ENCODE measurements at places on chromosomes 3 and 15.

- DNase-seq = no peak
Observed at GRCh38 chr15:26759986-26760385, 12.9 kb downstream of the GABRB3 start.

GRCh38 chr3:178568911-178569310, 32.7 kb downstream of the KCNMB2 start:
- DNase-seq = no peak

DNA sequence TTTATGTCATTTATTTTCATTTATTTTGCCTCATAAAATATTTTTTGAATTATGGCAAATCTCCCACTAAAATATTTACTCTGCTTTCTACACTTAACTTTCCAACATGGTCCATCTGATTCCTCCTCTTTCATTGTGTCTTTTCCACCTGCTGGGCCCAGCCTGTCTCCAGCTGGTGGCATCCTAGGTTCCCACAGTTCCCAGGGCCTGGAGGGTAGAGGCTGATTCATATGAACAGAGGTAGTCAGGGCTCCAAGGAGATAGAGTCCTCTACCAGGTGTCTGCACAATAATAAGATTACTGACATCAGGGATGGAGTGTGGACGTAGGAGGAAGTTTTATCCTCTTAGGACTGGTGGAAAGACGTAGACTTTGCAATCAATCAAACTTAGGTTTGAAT, 14.3 kb downstream of the ZBTB38 start:
- DNase-seq = no peak

- DNase-seq = peak; percentile 69
Observed at GRCh38 chr15:29570948-29571791, 251.1 kb downstream of the TJP1 start.

DNA sequence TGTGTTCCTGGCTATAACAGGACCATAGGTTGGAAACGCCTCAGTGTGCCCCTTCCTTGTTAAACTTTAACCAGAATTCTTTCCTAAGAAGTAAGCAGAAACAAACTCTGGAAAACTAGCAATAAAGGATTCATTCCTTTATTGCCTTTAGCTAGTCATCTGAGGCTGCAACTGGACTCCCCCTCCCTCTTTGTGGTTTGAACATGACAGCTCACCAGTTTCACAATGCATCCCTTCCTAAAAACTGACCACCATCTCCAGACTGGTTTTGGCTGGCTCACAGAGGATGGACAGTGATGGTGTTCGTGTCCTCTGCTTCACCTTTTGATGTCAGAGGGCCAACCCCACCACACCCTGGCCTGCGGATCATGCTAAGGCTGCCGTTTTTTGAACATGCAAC, 27.9 kb upstream of the TGFBR2 start:
- DNase-seq = no peak

DNA sequence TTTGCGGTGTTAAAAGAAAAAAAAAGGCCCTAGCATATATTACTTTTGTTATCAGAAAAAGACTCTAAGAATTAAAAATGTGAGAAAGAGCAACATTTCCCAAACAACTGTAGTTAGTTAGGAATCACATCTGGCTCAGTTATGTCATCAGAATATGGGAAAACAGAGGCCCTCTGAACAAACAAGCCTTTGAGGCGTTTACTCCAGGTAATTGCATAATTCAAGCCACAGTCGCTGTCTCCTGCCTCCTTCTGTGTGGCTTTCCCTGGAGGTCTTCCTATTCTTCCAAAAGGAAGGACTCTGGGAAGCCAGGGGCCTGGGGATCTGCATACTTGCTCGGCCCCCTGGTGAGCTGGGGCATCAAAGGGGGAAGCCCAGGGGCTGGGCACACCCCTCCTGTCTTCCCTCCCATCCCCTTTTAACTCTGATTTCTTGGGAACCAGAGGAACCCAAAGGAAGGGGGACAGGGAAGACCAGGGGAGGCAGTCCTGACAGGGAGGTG, 3.7 kb upstream of the FAM107A start:
- DNase-seq = no peak

GRCh38 chr3:54932606-54933005, 4.7 kb upstream of the LRTM1 start:
- DNase-seq = no peak

- DNase-seq = no peak
Observed at GRCh38 chr15:49964061-49964460, 155.0 kb downstream of the ATP8B4 start.

GRCh38 chr15:68812597-68813431, 7.9 kb downstream of the ANP32A start:
- no peak for DNase-seq

DNA sequence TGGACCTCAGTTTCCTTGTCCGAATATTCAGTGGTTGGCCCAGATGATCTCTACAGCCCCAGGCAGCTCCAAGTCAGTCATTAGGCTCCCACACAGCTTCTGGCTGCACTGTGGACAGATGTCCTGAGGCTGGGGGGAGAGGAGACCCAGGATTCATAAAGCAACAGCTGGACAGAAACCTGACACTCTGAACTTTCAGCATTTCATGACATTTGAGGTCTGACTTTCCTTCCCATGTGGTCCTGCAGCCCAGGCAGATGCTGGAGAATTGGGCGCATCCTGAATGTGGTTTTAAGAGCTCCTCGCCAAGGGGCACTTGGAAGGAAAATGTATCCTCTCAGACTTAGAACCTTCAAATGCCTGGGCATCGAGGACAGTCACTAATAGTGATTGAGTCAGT, 307.6 kb upstream of the LRRFIP2 start:
- DNase-seq = no peak

- no peak for DNase-seq
Observed at GRCh38 chr3:13294442-13295351, 125.4 kb downstream of the NUP210 start.

DNA sequence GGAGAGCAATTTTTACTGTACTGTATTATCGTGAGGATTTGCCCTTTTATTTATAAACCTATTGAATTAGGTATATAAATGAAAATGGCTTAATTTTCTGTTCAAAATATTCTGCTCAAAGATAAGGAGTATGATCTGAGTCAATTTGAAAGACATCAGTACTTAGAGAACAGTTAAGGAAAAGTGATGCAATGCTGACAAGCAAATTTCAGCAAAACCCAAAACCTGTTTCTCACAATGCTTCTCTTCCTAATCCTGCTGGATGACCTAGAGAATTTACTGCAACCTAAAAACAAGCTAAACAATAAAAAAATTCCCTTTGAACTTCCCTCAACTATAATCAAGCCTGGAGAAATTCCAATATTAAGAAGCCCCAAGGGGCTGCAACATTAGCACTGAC, 82.7 kb downstream of the RFX7 start:
- DNase-seq = no peak

DNA sequence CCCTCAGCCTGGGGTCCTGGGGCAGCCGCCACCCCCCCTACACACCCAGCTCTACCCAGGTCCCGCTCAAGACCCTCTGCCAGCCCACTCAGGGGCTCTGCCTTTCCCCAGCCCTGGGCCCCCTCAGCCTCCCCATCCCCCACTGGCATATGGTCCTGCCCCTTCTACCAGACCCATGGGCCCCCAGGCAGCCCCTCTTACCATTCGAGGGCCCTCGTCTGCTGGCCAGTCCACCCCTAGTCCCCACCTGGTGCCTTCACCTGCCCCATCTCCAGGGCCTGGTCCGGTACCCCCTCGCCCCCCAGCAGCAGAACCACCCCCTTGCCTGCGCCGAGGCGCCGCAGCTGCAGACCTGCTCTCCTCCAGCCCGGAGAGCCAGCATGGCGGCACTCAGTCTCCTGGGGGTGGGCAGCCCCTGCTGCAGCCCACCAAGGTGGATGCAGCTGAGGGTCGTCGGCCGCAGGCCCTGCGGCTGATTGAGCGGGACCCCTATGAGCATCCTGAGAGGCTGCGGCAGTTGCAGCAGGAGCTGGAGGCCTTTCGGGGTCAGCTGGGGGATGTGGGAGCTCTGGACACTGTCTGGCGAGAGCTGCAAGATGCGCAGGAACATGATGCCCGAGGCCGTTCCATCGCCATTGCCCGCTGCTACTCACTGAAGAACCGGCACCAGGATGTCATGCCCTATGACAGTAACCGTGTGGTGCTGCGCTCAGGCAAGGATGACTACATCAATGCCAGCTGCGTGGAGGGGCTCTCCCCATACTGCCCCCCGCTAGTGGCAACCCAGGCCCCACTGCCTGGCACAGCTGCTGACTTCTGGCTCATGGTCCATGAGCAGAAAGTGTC, 30.2 kb downstream of the PTPN23 start:
- no peak for DNase-seq

- no peak for DNase-seq
Observed at GRCh38 chr3:56488812-56489600, 20.7 kb upstream of the ERC2 start.

DNA sequence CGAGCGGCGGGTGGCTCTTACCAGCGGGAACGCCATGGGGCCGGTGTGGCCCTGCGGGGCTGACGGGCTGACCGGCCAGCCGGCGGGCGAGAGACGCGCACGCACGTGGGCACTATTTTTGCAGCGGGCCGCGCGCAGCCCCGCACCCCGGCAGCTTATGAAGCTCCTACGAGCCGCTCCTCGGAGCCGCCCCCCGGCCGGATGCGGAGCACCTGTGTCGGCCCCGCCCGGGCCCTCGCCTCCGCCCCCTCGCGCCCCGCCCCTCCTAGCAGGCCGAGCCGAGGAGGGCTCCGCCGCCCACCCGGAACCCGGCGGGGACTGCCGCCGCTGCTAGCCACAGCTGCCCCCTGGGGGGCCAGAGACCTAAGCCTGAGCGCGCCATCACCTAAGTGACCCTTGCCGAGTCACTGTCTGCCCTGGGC, 683 bp upstream of the CPEB1 start:
- DNase-seq = peak; percentile 73

- DNase-seq = peak; percentile 22
Observed at GRCh38 chr3:126537730-126538281, 13.9 kb downstream of the CHST13 start.

- DNase-seq = peak; percentile 41
Observed at GRCh38 chr15:93974804-93975481, 256.4 kb upstream of the MCTP2 start.

DNA sequence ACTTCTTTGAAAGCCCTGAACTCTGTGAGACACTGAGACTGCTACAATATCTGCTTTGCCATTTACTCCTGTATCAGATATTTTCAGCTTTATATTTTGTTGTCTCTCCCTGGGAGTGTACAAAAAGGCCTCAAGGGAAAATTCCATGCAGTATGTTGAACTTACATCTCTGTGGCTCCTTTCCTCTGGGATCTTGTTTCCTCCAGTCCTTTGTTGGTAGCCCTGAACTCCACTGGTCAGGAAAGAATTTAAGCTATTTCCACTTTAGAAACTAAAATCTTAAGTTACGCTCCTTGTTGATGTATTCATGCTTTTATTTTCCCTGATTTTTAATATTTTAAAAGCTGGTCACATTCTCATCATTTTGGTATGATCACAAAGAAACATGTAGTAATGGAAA, 277.9 kb downstream of the FHIT start:
- DNase-seq = no peak

DNA sequence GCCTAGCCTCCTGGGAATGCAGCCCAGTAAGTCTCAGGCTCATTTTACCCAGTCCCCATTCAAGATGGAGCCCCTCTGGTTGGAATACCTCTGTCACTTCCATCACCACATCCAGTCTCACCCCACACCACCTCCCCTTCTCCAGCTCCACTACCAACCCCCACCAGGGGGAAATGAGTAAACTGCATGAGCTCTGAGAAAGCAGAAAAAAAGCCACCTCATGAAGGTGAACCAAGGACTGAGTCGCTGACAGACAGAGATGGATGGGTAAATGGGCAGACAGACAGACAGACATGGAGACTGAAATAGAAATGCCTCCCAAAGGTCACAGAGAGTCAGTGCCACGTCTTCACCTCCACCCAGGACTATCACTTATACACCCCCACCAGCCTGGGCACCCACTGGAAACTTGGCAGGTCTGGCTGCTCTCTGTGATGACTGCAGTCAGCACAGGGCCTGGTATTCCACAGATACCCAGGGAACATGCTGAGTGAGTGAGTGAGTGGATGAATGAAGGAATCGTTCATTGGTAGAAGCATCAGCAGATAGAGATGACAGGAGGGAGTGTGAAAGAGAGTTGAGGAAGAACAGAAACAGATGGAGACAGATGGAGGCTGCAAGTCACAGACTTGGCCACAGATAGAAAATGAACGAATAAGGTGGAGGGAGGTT, 4.9 kb upstream of the LOXL1 start:
- no peak for DNase-seq

GRCh38 chr3:61173676-61174075, 77.6 kb downstream of the FHIT start:
- DNase-seq = no peak

GRCh38 chr3:184289426-184289938, 9.6 kb upstream of the PSMD2 start:
- peak; percentile 86 for DNase-seq

DNA sequence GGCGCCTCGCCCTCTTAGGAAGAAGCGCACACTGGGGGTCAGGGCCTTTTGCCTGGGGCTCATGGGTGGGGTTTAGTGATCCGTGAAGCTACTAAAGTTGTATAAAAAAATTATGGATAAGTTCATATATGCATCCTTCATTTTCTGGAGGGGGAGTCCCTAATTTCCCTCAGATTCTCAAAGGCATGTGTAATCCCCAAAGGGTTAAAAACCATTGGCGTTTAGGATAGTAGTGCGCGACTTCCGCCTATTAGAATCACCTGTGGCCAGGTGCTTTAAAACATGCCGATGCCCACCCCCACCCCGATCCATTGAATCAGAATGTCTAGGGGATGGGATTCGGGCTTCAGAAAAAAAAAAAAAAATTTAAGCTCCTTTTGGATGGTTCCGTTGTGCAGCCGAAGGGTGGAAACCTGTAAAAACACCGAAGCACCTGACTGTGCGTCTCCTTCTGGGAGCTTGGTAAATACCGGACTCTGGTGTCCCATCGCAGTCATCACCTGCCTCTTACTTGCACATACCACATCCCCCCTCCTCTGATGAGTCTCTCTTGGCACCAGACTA, 570 bp downstream of the APH1B start:
- DNase-seq = peak; percentile 46

DNA sequence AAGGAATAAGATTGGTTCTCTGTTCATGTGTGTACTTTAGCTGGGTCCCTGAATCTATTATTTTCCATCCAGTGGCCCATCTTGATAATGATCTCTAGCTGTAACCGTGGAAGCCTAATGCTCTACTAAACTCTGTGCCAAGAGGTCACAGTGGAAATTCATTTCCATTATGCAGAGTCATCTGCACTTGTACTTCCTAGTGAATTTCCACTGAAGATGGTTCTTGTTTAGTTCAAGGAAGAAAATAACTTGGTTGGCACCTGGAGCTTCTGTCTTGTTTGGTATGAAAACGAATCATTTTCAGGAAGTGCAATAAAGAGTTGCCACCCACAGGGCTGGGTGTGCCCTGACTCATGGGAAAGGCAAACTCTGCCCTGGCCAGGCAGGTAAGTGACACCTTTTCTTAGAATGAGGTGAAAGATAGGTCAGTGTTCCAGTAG, 10.3 kb downstream of the LPP start:
- DNase-seq = no peak

Measured in H9 (cell line).